ENCODE measurements at places on chromosomes 13 and 19. TPM values are rescaled to one million over a fixed set of nuclear protein-coding genes. Genes with fewer than 3 reads are reported as not detected.

GRCh38 chr19:4059453-4059871, 7.2 kb downstream of the ZBTB7A start:
- no peak for DNase-seq

DNA sequence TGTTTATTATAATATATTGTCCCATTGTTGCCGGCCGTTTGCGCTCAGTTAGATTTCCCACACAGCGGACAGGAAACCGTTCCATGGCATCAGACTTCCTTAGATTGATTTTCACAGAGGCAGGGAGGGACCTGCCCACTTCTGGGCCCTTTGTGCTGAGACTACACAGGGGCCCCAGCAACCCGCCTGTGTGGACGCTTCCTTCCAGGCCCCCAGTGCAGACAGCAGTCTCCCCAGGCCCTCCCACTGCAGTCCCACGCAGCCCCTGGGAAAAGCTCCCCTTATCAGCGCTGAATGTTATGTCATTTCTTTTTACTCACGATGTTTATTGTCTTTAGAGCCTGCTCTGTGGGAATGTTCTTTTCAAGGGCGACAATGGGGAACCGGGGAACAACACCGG, 351.7 kb upstream of the ARGLU1 start:
- DNase-seq: no peak

GRCh38 chr13:66926851-66927524, 303.1 kb downstream of the PCDH9 start:
- no peak for DNase-seq

The XAB2 gene
- 30.6 TPM for total RNA-seq

The SMIM17 gene
- total RNA-seq: 2.1 TPM

The IRGC gene
- not detected for total RNA-seq

Data from Peyer's patch (tissue), 4 donors.